Lower leg skin (tissue), 4 donors: ENCODE measurements at places on chromosomes 16 and 17.

DNA sequence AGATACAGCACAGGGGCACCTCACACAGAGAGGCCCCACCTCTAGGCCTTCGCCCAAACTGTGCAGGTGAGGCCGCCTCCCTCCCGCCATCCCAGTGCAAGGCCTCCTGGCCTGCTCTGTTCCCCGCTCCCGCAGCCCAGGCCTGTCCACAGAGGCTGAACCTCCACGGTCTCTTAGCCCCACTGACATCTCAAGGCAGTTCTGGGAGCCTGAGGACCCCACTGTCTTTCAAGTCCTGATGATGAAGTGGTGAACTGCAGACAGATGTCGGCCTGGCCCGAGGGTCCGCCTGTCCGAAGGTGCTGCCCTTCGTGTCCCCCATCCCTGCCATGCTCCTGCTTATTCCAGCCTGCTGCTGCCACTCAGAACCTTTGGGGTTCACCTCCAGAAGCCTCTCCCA, 32.3 kb downstream of the ENGASE start:
- no peak for DNase-seq

DNA sequence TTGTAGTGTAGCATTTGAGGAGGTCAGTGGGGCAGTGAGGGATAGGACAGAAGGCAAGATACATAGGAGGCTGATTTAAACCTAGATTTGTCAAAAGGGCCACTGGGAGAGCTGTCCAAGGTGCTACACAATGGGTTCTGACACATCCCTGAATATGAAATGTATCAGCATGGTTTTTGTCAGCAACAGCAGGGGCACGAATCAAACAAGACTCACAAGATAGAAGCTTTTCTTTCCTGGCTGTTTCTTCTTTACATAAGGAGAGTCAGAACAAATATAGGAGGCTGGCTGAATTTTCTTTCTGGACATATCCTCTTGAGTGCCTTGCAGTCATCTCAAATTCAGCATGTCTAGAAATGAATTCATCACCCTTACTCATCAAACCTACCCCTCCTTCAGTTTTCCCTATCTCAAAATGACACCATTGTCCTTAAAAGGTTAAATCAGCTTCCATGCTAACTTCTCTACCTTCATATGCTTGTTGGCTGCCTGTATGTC, 130.5 kb downstream of the NPIPB5 start:
- no peak for DNase-seq

- peak; percentile 96 for DNase-seq
Observed at GRCh38 chr17:78883089-78883532, 19.9 kb downstream of the CEP295NL start.

GRCh38 chr16:28877655-28878000, 660 bp upstream of the ATP2A1 start:
- DNase-seq, result no peak

GRCh38 chr16:17632667-17633066, 161.9 kb upstream of the XYLT1 start:
- DNase-seq, result no peak

DNA sequence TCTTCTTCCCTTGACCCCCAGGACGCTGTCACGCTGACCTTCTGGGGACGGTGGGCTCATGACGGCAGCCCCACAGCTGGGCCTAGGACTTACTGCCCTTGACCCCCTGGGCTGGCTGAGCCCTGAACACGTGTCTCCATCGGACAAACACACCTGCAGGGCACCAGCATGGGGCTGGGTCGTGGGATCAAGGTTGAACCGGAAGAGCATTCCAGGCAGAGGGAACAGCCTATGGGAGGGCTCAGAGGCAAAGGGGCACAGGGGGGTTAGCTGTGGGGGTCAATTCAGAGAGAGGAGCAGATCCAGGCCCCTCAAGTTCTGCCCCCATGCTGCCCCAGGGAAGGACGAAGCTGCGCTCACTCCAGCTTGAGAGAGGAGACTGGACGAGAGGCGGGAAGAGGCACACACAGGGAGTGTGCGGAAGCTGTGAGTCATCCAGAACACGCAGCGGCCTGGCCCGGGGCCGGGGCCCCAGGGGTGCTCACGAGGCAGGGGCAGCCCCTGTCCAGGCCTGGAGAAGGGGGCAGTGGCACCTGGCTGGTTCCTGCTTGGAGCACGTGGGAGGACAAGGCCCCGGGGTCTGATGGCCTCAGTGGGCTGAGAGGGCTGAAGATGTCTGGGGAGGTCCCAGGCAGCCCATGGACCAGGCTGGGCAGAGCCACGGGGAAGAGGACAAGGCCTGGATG, 9.9 kb downstream of the SSTR5 start:
- DNase-seq, result no peak

GRCh38 chr17:65374966-65375365, 186.5 kb downstream of the AXIN2 start:
- no peak for DNase-seq

DNA sequence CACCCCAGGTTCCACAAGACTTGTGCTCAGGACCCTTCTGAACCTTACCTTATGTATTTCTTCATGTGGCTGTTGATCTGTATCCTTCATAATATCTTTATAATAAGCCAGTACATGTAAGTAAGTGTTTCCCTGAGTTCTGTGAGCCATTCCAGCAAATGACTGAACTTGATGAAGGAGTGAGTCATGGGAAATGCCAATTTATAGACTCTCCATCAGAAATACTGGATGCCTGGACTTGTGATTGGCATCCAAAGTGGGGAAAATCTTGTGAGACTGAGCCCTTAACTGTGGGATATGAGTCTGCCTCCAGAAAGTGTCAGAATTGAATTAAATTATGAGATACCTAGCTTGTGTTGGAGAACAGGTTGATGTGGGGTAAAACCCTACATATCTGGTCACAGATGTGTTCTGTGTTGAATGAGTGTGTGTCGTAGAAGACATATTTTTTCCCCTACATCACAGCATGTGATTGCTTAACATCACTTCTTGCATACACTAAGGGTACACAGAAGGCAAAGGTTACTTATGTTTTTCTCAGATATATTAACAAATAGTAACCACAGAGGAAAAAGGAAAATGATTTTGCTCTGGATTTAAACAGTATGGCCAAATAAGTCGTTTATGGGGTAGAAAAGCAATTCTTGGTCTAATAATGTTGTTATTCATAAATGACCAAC, 70.2 kb upstream of the NETO2 start:
- DNase-seq, result no peak

GRCh38 chr16:5678371-5678770, 580.8 kb upstream of the EEF2KMT start:
- no peak for DNase-seq

DNA sequence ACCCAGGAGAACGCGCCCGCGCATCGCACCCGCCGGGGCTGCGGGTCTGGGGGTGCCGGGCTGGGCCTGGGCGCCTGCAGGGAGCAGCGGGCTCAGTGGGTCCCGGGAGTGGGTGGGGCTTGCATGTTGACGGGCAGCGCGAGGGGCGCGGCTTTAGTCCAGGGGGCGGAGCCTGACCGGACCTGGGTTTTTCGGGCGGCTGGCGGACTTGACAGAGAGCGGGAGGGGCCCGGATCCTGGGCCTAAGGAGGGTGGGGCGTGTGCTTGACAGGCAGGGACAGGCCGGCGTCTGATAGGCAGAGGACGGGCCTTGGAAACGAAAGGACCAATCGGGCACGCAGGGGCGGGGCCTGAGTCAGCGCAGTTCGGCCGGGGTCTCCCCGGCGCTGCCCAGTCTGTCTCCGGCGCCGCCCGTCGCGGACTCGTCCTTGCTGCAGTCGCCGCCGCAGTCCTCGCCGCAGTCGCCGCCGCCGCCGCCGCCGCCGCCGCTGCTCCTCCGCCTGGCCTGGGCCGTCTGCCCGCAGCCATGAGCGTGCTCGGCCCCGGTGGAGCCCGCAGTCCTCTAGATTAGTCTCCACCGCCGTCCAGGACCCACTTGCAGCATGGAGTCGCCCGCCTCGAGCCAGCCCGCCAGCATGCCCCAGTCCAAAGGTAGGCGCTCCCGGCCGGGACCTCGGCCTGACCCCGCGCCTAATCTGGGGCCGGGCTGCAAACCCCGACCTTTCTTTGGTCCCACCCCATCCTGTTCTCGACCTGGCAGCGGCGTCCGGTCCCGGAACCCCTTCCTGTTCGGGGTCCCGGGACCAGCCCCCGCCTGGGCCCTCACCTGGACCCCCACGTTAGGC, at the start of gene MAP2K3:
Gene MAP2K3 (plus strand): TSS at position 393 of the 845 bp plus-strand sequence. CDS start 210 bp downstream, at position 603.
- peak; percentile 100 for DNase-seq

- no peak for DNase-seq
Observed at GRCh38 chr17:82914375-82914774, 74.6 kb upstream of the ZNF750 start.

- no peak for DNase-seq
Observed at GRCh38 chr17:15031975-15032374, 233.2 kb downstream of the PMP22 start.

GRCh38 chr16:30104492-30104891, 8.5 kb upstream of the YPEL3 start:
- DNase-seq, result no peak

DNA sequence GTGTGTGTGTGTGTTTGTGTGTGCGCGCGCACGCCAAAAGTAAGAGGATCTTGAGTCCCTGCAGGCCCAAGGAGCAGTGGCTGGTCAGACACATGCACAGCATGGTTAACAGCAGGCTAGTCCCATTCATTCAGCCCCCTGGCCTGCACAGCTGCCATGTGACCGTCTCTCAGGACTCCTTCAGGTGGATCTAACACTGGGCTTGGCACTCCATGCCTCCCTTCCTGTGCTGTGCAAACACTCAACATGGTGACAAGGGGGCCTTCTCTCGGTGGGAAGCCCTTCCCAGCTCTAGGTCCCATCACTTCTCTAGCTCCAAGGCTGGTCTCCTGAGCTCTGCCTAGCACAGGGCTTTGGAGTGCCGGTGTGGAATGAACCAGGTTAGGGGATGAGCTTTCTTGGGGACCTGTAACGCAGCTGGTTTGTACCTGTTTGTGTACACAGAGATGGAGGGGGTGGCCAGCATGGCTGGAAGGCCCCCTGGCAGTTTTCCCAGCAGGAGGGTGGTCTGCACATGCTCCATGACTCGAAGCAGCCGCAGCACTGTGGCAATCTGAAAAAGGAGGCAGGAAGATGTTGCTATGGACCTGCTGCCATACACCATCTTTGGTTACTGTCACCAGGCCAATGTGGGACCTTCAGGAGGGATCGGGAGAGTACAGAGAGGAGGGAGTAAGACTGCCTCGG, 69.4 kb upstream of the GCSH start:
- DNase-seq, result no peak
